ENCODE measurements at places on chromosomes 12 and 14.

DNA sequence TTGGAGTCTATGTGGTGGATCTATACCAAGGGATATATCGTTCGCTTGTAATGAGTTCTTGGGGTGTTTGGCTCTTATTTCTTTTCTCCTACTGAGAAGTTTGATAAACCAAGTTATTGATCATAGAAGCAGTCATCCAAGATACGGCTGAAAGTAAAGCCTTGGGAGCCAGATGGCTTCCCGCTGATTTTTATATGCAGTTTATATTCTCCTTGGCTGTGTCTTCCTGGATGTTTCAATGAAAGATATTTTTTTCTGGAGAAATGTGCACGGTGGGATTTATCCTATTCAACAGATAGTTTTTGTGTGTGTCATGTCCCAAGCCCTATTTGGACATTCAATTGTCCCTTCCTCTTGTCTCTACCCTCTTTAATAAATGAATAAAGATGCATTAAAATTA lies 289.0 kb downstream of the ERC1 start:
- DNase-seq: no peak

DNA sequence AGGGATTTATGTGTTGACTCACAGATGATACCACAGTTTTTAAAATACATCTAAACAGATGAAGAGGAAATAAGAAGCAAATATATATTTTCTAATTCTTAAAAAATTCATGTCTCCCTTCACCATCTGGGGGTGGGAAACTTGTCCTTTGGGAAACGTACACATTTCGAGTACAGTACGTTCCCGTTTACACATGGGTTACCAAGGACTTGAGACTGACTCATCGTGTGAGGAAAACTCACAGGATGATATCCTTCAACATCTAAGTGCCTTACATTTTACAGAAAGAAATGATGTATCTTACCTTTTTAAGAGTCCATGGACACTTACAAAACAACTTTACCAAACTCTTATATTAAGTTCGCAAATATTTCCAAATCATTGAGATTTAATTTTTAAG lies 16.0 kb upstream of the FBLN5 start:
- DNase-seq: no peak

DNA sequence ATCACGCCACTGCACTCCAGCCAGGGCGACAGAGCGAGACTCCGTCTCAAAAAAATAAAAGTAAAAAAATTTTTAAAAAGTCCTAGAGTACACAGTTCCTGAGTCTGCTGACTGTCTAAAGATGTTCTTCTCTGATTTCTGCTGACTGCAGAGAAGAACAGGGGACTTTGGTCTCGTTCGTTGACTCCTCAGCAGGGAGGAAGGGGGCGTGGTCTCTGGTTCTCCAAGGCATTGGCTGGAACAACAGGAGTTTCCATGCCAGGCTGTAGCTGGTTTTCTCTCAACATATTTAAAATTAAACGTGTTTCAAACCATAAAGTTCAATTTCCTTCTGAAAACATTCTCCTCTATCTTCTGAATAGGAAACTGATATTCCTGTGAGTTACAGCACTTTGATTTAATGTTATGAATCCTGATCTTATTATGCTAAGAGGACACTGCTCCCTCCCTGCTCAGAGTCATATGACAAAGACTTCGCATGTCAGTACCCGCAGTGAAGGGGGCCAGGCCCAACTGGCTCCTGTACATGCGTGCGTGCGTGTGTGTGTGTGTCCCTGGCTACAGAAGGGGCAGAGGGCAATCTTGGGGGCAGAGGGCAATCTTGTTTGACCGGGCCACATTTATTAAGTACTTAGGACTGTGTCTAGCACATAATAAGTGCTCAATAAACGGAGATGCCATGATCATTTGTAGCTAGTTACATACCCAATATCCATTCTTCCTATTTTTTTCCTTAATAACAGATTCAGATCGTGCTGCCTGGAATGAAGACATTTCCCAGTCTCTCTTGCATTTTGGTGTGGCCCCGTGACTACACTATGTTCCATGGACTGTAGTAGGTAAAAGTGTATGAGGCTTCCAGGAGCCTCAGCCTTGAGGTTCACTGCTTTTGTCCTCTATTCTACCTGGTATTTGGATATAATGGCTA lies 16.5 kb upstream of the HNF1A start:
- DNase-seq: no peak

- no peak for DNase-seq
Measured at GRCh38 chr12:121943926-121944325, 25.5 kb downstream of the CFAP251 start.

- DNase-seq: no peak
Measured at GRCh38 chr12:104006929-104007328, 41.3 kb downstream of the TDG start.

DNA sequence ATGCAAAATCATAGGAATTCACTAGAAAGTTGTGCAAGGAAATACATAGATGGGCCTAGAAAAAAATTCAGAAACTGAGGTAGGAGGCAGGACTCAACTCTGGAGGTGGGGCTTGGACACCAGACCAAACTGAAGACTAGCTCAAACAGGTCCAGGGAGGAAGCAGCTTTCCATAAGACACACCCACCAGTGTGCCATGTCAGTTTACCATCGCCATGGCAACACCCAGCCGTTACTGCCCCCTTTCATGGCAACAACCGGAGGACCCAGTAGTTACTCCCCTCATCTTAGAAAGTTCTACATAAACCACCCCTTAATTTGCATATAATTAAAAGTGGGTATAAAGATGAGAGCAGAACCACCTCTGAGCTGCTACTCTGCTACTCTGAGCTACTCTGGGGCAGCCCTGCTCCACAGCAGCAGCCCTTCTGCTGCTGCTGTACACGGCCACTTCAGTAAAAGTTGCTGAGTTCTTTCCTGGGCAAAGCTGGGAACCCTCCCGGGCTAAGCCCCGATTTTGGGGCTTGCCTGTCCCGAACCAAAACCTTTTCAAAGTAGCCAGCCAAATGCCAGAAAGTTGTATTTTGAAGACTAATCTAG lies 30.8 kb upstream of the NINJ2 start:
- DNase-seq: no peak

DNA sequence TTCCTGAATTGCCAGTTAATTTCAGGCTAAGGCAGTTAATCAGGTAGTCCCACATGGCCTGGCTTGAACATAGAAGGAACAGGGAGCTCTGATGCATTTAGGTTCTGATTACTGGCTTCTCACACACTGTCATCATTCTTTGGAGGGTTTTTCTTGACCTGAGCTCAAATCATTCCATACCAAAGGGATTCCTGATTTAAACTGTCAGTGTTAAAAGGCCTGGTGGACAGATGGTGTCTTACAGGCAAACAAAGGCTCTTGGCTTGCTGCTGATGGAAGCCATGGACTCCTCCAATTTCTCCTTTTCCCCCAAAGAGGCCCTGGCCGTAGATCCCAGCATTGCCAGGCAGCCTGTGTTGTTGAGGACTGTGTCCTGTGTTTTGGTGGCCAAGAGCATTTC lies 30.2 kb downstream of the CACNA1C start:
- DNase-seq: no peak

- no peak for DNase-seq
Measured at GRCh38 chr12:121295746-121296617, 527 bp downstream of the CAMKK2 start.

GRCh38 chr14:64501411-64502171 lies 2.0 kb downstream of the ZBTB25 start:
- DNase-seq: peak; percentile 86

GRCh38 chr12:128871516-128871892 lies 18.2 kb downstream of the GLT1D1 start:
- no peak for DNase-seq

- no peak for DNase-seq
Measured at GRCh38 chr14:27587103-27587502, 989.3 kb upstream of the NOVA1 start.

DNA sequence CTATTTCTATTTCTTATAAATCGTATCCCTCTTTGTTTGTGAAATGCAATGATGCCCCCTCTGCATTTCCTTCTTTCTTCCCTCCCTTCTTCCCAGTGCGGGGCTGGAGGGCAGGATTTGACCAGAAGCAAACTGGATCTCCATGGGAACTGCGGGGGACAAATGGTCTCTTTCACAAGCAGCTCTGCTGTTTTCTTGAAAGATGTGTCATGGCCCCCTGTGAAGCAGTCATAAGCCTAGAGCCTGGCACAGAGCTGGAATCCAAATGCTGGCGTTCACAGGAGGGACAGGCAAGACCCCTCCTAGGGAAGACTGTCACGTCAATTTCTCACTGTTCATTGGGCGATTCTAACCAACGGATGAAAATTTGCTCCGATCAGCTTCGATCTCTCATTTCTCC lies 203.5 kb upstream of the NOS1 start:
- DNase-seq: no peak

GRCh38 chr14:35999294-35999693 lies 173.2 kb downstream of the BRMS1L start:
- no peak for DNase-seq

GRCh38 chr12:131082290-131083194 lies 128.8 kb downstream of the ADGRD1 start:
- DNase-seq: no peak

DNA sequence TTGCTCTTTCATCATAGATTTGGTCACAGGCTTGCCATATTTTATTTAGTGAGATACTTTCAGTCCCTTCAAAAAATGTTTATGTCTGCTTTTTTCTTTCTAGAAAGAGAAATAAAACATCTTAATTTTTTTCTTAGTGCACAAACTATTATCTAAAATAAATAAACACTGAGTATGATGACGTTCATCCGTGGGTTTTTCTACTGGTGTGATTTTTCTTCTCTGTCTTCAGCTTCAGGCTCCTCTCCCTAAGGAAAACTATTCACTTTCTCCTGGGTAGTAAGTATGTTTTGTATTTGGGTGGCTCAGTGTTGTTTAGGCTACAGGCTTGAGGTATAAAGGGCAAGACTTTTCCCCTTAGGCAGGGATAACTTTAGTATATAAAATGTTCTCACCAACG lies 154.7 kb downstream of the DACT1 start:
- no peak for DNase-seq

GRCh38 chr12:3791256-3791874 lies 38.5 kb upstream of the CRACR2A start:
- DNase-seq: no peak

- DNase-seq: no peak
Measured at GRCh38 chr14:21771671-21772070, 98.1 kb upstream of the OR4E1 start.

- DNase-seq: no peak
Measured at GRCh38 chr14:24081739-24082211, 10.4 kb downstream of the CPNE6 start.

- DNase-seq: peak; percentile 39
Measured at GRCh38 chr12:42756841-42757623, 167.5 kb upstream of the PRICKLE1 start.

DNA sequence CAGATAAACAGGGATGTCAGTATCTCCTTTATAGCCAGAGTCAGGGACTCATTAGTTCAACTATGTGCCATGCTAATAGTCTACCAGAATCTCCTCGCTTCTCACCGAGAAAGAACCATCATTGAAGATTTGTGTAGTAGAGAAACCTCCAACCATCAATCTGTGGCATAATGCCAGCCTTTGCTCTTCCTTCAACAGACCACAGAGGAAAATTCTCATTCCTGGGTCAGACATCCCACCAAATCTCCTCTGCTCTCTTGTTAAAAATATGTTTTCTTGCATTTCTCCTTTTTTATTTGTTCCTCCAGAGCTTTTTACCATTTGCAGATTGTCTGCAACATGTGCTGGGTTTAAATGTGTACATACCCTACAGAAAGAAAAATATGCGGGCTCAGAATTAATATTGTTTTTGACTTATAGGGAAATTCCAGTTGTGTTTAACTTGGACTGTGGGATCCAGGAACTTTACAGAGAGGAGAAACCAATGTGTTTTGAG lies 64.9 kb downstream of the LLPH start:
- no peak for DNase-seq

DNA sequence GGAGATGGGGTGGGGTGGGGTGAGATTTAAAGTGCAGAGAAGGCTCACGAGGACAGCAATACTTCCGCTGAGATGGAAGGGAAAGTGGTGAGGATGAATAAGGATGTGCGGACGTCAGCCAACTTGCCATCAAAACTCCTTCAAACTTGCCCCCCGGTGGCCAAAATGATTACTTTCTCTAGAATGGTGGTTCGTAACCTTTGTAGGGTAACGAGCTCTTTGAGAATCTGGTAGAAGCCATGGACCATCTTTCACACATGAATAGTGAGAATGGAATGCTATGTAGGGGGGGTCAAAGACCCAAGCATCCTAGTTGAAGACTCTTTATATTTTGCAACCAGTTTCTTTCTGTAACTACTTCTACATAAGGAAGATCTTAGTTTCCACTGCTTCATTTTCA lies 245.9 kb upstream of the DDHD1 start:
- no peak for DNase-seq

DNA sequence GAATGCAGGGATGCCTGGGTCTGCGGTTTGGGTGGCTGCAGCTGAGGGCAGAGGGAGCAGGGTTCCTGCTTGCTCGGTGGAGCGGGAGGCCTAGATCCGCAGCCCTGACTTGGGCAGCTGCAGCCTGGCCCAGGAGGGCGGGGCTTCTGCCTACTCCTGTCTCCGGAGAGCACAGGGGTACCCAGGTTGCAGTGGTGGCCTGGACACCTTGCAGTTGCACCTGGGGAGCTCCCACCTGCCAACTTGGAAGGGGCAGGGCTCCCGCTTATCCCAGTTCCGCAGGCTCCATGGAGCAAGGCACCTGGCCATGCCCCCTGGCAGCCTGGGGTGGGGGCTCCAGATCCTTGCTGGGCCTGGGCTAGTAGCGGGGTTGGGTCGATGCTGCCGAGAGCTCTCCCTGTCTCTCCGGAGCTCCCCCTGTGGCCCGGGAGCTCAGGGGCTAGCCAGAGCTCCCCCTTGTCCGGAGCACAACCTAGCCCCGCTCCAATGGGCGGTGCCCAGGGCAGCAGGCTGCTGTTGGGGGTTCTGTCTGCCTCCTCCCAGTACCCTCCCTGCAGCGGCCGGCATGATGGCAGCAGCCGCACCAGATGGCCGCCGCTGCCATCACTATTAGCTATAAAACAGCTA lies 136.4 kb downstream of the PTPRR start:
- DNase-seq: no peak

Data from uterus (tissue), 4 donors.